CD4-positive, alpha-beta T cell treated with Interleukin-15 for 4 hours (primary cell): ENCODE measurements at places on chromosomes 1 and 21.

DNA sequence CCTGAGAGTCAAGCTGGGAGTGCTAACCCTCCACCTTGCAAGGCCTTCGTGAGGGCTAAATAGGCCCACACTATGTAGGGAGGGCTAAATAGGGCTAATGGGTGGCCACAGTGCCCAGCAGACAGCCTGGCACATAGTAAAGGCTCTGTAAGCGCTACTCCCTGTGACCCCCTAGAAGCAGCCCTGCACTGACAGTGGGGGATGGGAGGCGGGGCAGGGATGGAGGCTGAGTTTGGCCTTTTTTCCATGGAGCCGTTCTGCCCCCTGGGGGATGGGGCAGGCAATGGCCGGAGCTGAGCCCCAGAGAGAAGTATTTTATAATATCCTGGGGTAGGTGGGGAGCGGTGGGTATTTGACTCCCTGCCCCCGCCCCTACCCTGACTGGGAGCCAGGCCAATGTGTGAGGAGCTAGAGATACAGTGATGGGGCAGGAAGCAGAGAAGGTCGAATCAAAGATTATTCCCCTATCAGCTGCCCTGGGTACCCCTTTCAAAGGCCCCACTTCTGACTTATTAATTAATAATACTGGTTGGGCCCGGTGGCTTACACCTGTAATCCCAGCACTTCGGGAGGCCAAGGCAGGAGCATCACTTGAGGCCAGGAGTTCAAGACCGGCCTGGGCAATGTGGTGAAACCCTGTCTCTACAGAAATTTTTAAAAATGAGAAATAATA is 42.3 kb downstream of the LACTBL1 start:
- peak; percentile 4 for DNase-seq

- no peak for DNase-seq
Observed at GRCh38 chr1:2948751-2949680, 72.3 kb upstream of the ACTRT2 start.

GRCh38 chr1:114081437-114082303 is 72.0 kb downstream of the SYT6 start:
- no peak for DNase-seq

DNA sequence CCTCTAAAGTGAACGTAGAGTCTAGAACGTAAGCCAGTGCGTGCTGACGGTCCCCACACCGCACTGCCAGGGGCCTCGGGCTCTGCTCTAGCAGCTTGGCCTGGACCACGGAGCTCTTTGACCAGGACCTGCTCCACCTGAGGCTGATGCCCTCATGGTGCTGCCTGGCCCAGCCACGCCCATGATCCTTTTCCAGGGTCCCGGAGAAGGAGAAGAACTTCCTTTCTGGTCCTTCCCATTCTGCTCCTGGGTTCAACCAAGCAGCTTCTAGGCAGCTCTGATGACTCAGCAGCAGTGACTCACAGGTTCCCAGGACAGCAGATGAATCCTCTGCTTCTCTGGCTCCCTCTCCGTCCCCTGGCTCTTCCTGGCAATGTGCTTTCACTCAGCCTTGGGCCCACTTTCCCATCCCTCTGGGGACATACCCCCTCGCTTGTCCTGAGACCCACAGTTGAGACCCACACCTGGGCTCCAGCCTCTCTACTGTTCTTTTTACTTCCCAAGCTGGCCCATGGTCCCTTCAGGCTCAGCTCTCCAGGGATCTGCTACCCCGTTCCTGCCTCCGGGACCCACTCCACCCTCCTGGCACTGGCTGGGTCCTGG is 246.3 kb upstream of the RAB4A start:
- DNase-seq, result no peak

DNA sequence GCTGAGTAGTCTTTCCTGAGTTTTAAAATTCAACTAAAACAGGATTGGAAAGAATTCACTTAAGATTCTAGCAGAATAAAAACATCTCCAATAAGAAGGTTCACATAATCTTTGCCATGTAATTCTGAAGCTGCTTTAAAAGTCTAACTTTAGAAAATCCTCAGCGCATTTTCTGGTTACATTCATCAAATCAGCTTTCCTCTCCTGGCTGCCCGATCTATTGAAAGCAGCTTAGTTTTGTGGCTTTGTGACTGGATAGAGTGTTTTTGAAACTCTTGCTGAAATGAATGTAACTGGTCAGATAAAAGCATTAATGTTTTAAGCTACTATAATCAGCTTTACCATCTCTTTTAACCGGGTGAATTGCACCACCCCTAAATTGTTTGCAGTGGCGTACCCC is 66.8 kb downstream of the DOP1B start:
- DNase-seq, result no peak
